ENCODE measurements at places on chromosomes 16 and 17.

- no peak for DNase-seq
These were observed 120.2 kb upstream of the HAS3 start for GRCh38 chr16:68985268-68985667.

DNA sequence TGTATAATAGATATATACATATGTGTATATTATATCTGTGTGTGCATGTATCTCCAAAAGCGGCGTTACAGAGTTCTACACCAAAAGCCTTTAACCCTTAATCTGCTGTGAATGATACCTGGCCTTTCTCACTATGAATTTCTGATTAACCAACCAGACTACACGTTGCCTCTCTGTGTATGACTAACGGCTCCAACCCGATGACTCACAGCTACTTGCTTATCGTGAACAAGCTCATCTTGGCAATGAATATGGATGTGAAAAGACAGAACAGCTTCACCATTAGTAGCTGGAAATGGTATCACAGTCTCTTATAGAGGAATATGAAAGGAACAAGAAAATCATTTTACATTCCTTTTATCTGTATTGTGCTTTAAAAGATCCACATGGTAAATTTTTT, 23.8 kb upstream of the ARHGAP44 start:
- no peak for DNase-seq

GRCh38 chr17:75182319-75182568, 515 bp downstream of the SUMO2 start:
- no peak for DNase-seq

GRCh38 chr17:55346658-55347057, 75.0 kb downstream of the MMD start:
- DNase-seq, result no peak

DNA sequence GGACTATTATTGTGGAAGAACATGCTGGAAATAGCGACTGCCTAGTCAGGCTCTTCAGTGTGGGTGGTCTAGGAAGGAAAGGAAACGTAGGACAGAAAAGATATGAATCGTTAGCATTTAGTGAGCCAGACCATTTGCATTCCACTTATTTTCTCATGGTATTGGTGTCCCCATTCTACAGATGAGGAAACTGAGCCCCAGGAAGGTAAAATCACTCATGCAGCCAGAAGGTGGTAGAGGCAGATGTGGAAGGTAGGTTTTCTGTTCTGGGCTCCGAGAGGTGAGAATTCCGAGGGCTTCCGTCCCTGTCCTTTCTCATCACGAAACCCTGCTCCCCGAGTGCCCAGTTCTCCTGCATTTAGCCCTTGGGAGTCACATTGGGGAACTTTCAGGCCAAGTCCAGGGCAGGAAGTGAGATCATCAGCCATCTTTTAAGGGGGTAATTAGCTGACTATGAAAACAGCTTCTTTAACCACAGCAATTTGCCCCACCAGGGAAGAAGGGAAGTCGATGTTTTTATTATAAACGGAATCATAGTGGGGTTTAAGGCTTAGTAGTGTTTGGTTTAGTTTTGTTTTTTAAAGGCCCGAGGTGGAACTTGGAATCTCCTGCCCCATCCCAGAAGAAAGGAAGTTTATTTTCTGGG, 110.7 kb upstream of the IRX3 start:
- DNase-seq, result no peak

- no peak for DNase-seq
These were observed 26.3 kb upstream of the HS3ST2 start for GRCh38 chr16:22787466-22788192.

DNA sequence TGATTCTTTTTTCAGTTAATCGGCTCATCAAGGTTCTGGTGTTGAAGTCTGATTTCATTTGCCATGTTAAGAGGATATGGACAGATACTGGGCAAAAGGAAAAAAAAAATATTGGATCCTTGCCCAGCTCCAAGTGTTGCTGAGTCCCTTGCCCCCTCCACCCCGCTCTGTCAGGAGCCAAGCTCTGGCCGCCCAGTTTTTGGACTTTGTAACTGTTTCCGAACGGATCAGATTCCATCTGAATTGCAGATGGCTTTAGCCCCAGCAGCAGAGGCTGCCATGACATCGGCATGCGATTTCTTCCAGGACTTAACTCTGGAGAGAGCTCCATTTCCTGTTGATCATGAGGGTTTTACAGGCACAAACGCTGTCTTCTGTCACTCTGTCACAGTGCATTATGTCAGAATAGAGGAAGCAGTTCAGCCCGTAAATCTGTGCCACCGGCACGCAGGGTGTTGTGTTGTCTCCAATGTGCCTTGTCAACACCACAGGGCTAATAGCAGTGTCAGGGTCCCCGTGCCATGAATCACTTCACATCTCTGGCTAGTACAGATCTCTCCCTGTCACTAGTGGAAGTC, 615.6 kb downstream of the MAF start:
- DNase-seq, result no peak

GRCh38 chr17:77349976-77350830, 209.4 kb downstream of the SEC14L1 start:
- DNase-seq, result no peak

DNA sequence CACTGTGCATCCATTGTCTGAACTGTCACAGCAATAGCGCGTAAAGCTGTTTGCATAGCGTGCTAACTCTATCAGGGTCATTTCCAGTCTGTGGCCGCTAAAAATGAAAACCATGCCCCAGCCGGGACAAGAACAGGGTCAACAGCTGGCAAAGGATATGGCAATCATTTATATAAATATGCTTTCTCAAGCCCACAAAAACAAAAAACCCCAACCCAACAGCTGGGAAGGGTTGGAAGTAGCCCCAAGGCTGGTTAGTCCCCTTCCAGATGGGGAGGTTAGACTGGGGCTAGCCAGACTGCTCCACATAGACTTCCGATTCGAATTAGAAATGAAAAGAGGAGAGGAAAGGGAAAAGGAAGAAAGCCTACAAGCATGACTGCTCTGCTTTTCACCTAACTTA, 203.3 kb upstream of the TBX2 start:
- DNase-seq, result no peak

DNA sequence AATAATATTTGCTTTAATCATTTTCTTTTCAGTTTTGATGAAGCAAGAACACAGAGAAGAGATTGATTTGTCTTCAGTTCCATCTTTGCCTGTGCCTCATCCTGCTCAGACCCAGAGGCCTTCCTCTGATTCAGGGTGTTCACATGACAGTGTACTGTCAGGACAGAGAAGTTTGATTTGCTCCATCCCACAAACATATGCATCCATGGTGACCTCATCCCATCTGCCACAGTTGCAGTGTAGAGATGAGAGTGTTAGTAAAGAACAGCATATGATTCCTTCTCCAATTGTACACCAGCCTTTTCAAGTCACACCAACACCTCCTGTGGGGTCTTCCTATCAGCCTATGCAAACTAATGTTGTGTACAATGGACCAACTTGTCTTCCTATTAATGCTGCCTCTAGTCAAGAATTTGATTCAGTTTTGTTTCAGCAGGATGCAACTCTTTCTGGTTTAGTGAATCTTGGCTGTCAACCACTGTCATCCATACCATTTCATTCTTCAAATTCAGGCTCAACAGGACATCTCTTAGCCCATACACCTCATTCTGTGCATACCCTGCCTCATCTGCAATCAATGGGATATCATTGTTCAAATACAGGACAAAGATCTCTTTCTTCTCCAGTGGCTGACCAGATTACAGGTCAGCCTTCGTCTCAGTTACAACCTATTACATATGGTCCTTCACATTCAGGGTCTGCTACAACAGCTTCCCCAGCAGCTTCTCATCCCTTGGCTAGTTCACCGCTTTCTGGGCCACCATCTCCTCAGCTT, 45.0 kb downstream of the ESRP2 start:
- DNase-seq, result no peak

DNA sequence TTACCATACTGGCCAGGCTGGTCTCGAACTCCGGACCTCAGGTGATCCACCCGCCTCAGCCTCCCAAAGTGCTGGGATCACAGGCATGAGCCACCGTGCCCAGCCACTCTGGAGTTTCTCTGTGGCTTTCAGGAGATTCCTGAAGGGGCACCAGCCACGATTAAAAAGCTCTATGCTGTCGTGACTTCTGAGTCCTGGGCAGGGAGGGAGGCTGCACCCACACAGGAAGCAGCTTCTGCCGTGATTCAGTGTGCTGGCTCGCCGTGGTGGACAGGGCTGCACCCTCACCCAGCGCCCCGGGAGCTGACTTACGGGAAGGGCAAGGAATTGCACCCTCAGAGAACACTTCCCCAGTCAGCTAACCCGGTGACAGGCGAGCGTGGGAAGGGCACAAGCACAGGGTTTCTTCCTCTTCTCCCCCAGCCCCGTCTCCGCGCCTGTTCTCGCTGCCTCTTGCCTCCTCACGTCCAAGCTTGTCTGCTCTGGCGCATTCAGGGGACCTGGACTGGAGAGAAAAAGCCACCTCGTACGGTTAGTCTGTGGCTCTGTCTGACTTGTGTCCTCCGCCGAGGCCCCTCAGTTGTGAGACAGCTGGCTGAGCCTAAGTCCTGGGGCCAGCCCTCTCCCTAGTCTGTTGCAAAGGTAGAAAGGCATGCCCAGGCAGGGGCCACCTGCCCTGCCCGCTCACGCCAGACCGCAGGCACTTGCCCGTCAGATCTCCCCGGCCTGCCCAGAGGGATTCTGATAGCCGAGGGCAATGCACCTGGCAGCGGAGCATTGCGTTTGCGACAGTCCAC, 145.0 kb downstream of the SEC14L1 start:
- no peak for DNase-seq

DNA sequence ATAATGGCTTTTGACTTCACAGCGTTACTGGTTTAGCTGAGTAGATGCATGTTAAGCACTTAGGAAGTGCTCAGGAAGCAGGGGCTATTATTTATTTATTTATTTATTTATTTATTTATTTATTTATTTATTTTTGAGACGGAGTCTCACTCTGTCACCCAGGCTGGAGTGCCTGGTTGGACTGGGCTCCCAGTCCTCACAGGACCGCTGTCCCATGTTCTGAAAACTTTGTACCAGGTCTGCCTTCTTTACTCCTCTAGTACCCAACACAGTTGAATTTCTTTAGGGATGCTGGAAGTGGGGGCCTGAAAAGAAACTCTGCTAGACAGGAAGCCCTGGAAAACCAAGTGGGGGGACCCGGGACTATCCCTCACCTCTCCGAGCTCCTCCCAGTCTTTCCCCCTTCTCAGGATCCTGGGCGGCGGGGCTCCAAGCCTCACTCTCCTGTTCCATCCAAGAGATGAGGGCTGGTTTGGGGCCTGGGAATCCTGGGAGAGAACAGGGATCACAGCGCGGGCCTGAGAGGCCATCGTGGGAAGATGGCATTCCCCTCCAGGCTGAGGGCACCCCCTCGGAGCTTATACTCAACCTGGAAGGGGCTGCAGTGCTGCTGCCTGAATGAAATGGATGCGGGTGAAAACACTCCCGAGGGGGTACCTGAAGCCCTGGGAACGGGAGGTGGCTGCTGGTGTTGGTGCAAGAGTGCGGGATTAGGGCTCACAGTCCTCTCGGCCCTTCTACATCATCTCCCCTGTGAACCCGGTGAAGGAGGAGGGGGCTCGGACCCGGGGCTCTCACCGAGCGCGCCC, 674 bp downstream of the ZNF688 start:
- no peak for DNase-seq

DNA sequence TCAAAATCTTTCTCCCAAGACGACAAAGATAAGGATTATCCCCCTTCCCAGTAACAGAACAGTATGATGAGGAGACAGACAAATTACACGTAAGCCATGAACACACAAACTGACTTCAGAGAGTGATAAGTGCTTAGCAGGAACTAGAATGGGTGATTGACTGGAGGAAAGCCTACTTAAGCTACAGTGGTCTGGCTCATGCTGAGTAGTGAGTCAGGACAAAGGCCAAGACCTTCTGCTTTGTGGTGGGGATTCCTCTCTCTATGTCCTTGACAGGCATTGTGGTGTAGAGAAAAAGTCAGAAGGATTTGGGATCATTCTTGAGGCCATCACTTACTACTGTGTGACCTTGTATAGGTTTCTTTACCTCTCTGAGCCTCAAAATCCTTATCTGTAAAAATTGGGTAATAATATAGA, 381.9 kb upstream of the CCL2 start:
- DNase-seq, result no peak

- no peak for DNase-seq
These were observed 48.3 kb downstream of the CUEDC1 start for GRCh38 chr17:57906910-57907309.

- DNase-seq, result no peak
These were observed 11.2 kb downstream of the CES2 start for GRCh38 chr16:66946541-66946940.

DNA sequence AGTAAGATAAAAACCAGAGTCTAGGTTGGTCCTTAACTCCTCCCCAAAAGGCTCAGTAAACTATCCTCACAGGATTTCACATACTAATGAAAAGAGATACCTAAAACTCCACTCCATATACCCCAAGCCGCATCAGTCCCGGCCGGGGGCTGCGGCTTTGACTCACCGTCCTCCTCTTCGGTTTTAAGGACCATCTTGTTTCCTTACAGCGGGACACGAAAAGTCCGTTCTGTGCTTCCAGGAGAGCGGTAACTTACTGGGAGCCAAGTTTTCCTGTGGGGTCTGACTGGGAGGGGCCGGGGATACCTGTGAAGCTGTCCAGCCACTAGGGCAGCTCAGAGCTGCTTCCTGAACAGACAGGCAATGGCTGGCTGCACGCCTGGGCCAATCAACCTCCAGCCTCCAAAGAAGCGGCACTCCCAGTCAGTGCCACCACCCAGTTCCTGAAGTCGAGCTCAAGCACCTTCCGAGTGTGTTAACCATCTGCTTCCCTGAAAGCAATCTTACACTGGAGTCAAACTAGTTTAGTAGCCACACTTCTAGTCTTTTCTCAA, 45.5 kb downstream of the CYTH1 start:
- DNase-seq, result peak; percentile 50

DNA sequence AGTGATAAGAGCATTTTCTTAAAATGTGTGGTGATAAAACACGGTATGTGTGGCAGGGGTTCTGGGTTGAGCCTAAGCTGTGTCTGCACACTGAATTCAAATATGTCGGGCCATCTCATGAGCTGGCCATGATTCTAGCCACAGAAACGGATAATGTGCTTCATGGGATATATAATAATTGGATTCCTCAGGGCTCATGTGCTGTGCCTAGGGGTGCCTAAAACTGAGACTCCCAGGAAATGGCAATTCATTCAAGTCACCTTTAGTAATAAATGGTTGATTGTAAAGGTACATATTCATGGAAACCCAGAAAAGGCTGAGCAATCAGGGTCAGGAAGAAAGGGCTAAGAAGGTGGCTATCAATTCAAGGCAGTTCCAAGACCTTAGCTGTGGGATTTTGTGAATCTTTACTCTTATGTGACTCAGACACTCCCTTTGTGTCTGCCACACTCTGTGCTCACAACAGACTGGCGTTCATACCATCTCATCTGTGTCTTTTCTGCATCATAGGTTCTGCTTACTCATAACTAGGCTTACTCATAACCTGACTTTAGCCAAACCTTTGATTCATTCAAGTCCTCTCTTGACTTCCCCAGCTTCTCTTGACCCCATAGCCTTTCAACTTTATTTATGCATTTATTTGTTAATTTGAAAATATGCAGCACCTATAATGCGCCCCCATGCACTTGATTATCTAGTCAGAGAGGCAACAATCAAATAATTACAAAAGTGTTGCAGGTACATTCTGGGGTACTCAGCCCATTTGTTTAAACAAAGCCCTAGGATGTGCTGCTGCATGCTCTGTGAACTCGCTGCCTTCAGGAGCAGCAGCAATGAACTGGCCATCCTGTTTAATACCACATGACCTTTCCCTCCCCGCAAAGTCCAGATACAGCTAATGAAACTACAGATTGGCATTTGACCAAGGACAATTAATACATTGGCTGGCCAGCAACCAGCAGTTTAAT, 28.4 kb upstream of the MED13 start:
- DNase-seq, result no peak

Data from activated CD4-positive, alpha-beta T cell treated with anti-CD3 and anti-CD28 coated beads for 1 hour (primary cell).